Stimulated activated CD4-positive, alpha-beta T cell treated with anti-CD3 and anti-CD28 coated beads, Interleukin-1b, Interleukin-23, amount 100 ng/mL, for 4 hours (primary cell): ENCODE measurements at places on chromosomes 12 and 14.

DNA sequence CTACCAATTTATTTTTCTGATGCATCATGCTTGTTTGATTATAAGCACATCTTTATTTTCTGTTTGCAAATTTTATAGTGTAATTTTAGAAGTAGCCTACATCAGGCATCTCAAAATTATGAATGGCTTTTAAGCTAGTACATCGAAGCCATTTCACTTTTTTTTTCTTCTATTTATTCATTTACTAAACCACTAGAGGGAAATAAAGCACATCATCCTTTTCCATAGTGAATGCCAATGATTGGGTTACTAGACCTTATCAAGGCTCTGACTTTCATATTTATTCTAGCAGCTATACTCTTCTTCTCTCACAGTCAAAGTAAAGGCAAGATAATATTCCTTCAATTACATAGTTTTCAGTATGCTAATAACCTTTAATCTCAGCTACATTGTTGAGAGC, 736.4 kb upstream of the LRFN5 start:
- no peak for DNase-seq

GRCh38 chr12:59645242-59645641, 49.4 kb downstream of the SLC16A7 start:
- DNase-seq = no peak

DNA sequence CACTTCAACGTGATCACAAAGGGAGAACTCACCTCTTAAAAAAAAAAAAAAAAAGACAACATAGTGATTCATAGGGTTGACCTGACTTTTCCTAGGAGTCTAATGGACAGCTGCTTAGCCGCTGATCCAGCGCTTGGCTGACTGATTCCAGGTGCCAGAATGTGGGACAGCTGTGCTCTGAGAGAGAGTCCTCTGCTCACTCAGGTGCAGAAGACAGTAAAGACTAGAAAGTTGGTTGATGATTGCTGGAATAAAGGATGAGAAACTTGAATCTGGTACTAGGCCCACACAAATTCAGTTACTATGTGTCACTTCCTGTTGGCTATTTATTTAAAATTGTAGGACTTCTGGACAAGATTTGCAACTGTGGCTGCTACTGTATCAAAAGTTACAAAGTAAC, 229.4 kb downstream of the CHST11 start:
- no peak for DNase-seq

- DNase-seq = no peak
Measured at GRCh38 chr12:109900752-109901580, 892 bp downstream of the TCHP start.

DNA sequence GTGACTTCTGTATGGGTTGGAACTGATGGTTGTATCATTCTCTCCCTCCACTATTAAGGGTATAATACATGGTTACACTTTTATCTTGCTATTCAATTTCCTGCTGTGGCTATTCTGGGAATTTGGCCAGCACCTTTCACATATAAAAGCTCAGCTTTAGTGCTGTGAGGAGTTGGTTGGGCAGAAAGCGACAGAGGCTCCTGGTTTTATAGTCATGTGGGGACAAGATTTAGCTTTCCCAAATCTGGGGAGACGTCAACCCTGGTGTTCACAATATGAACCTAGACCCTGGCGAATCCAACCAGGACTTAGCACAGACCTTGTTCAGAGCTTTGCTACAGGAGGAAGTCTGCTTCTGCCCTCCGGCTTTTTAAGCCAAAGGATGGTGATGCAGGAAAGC, 36.5 kb downstream of the FOS start:
- DNase-seq = no peak

DNA sequence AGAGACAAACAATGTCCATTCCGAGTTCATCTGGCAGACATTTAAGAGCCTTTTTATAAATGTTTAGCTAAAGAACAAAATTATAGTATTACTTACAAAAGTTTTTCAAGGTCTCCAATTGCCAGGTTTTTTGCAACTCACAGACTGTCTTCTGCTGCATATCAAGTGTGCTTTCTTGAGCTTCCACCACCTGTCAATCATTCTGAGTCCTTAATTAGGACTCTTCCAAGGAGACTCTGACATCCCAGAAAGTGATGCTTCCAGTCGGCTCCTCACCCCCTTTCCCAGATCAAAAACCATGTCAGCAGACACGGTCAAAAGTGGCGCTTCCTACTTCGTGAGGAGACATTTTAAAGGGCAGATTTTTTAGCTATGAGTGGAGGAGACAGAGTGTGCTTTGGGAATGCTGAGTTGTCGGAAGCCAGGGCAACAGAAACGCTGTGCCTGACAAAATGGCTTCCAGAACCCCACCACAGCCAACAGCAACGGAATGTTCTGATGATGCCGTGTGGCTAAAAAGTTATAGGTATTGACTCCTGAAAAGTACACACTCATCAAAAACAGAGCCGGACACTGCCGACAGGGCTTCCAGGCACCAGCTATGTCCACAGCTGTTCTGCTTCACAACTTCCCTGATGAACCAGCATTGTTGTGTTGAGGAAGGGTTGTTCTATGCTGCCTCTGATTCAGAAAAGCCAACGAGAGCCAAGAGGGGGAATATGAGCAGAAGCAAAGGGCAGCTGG, 116.1 kb upstream of the SLC35F4 start:
- no peak for DNase-seq

DNA sequence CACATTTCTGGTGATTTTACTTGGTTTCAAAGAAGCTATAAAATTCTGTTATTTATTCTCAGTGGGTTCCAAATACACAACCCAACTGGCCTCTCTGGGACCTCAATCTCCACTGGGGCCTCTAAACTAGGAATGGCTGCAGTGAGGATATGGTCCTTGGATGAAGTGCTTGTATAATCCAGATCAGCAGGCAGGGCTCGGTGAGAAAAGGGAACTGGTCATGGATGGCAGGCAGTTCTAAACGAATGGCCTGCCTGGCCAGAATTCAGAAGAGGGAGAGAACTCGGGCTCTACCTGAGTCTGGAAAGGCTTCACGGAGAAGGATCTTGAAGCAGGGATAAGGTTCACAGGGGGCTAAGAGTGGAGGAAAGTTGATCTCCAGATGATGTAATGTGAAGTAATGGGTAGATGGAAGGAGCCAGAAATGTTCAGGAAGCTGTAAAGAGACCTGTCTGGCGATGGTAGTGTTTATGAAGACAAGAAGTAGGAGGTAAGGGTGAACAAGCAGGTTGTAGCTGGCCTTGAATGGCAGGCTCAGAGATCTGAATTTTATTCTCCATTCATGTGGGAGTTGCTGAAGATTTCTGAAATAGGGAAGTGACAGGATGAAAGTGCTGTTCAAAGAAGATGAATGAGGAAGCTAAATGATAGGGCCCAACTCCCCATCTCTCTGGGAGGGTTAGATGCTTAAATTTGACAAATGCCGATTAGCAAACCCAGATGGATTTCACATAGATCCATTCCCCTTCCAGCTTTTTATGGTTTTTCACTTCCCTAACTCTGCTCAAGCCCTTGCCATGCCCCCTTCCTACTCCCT, 31.5 kb upstream of the ANO6 start:
- no peak for DNase-seq

DNA sequence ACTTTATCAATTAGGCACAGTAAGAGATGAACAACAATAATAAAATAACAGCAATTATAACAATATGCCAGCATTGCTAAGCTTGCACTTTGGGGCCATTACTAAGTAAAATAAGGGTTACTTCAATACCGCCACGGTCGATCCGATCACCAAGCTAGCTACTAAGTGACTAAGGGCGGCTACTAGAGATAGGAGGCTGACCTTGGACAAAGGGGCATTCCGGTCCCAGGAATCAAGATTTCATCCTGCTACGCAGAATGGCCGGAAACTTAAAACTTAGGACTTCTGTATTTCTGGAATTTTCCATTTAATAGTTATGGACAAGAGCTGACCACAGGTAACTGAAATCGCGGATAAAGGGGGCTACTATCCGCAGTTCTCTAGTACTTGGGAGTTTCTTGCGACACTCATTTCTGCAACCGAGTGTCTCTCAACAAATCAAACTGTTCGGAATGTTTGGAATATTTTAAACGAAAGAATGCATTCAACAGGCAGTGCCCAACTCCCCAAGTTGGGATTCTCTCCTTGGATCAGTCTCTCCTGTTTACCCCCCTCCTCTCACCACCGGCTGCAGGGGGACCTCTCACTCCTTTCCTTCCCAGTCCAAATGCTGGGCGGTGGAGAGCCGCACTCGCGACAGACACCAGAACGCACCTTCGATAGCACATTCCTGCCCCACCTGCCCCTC, 650 bp downstream of the HEBP1 start:
- no peak for DNase-seq

DNA sequence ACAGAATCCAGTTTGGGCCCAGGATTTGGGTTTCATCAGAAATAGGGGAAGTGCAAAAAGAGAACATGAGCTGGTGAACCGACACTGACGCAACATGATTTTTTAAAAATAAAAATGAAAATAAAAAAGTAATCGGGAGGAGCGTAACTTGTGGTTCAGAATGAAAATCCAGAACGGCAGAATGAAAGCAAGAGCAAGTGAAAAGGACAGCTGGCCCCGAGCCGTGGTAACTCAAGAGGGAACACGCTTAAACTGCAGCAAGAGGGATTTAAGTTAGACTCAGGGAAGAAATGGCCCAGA, 1.6 kb downstream of the SLC6A12 start:
- no peak for DNase-seq

GRCh38 chr14:38469156-38469555, 213.3 kb upstream of the CLEC14A start:
- DNase-seq = no peak

- DNase-seq = no peak
Measured at GRCh38 chr14:81193924-81194633, 26.7 kb downstream of the GTF2A1 start.

DNA sequence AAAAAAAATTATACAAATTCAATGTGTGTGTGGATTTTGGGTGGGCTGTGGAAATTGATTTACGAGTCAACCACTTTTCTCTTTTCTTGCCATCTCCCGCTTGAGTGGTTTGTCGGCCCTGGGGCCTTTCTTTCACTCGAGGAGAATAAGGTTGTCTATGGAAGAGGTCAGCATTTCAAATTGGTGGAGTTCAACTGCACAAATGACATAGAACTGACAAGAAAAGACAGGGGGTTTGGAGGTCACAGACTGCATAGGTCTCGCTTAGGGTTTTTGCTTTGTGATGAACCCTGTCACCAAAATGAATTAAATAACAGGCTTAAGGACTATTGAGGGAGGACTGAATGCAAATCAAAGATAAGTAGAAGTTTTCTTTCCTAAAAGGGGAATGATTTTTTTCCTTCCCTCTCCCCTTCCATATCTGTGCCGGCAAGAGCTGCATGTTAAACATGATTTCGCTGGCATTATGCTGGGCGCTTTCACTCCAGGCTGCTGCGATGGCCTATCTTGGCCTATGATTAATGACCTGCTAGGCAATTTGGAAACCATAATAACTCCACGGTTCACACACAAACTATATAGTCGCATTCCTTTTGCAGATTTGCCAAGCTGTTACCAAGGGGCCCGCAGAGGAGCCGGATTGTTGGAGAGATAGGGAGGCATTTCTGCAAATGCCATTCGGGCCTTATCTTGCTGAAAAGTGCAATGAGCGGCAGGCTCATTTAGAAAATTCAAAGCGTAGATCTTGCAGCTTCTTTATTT, 20.7 kb downstream of the ASCL1 start:
- DNase-seq = no peak

GRCh38 chr12:15562263-15562662, 226.9 kb downstream of the EPS8 start:
- no peak for DNase-seq

DNA sequence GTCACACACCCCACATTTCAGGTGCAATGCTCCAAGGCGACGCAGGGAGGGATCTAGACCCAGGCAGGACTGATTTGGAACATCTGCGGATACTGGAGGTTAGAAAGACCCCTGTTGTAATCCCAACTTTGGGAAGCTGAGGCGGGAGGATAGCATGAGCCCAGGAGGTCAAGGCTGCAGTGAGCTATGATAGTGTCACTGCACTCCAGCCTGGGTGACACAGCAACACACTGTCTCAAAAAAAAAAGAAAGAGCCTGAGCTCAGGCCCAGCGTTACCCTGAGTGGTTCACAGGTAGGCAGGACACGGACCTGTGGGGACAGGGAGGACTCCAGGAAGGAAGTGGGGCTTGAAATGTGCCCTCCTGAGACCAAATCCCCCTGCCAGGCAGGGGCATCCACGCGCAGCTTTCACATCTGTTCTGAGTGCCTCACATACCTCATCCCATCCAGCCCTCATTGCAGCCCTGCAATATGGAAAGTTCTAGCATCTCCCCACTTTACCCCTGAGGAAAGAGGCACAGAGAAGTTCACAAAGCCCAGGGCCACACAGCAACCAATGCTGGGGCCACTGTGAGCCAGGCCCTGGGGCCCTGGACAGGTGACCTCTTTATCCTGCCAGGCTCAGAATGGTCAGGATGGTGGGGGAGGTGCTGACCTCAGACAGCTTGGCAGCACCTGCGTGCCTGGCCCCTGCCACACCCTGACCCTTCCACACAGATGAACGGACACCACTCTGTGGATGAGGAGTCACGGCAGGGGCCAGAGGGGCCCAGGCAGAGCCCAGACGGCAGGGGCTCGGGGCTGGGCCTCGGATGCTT, 34.1 kb downstream of the CCDC85C start:
- DNase-seq = no peak

- no peak for DNase-seq
Measured at GRCh38 chr14:55240526-55241178, 30.6 kb upstream of the FBXO34 start.

DNA sequence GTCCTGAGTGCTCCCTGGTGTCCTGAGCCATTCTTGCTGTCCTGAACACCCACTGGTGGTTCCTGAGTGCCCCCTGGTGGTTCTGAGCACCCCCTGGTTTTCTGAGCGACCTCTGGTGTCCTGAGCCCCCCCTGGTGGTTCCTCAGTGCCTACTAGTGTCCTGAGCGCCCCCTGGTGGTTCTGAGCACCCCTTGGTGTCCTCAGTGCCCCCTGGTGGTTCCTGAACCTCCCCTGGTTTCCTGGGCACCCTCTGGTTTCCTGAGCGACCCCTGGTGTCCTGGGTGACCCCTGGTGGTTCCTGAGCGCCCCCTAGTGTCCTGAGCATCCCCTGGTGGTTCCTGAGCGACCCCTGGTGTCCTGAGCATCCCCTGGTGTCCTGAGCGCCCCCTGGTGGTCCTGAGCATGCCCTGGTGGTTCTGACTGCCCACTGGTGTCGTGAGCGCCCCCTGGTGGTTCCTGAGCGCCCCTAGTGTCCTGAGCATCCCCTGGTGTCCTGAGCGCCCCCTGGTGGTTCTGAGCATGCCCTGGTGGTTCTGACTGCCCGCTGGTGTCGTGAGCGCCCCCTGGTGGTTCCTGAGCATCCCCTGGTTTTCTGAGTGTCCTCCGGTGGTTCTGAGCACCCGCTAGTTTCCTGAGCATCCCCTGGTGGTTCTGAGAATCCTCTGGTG, 473.1 kb downstream of the TMEM121 start:
- peak; percentile 54 for DNase-seq

DNA sequence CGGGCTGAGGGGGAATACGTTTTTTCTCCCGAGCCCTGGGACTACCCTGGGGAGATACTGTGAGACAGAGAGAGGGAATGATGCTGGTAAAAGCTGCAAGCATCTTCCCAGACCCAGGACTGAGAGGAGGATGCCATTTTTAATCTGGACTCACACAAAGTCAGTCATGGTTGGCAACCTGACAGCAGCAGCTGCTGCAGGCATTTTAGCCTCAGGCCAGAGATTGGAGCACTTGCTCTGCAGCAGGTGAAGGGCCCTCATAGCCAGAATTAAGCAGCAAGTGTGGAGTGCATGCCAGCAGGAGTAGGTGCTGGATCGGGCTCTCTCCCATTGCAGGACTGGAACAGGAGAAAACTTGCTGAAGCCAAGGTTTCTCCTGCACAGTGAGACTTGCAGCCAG, 361.1 kb upstream of the CLEC14A start:
- DNase-seq = no peak

- no peak for DNase-seq
Measured at GRCh38 chr14:52380294-52380693, 66.2 kb downstream of the PTGER2 start.

- DNase-seq = no peak
Measured at GRCh38 chr14:89775946-89776345, 178.6 kb downstream of the EFCAB11 start.
